Muscle of back (tissue), 13 donors: ENCODE measurements at places on chromosomes 12 and 14. TPM values are rescaled to one million over a fixed set of nuclear protein-coding genes. Genes with fewer than 3 reads are reported as not detected.

Gene ADCY6
- 38.0 TPM for polyA plus RNA-seq

Gene TOMM20L
- polyA plus RNA-seq = 0.60 TPM

Gene SLC5A8
- not detected for polyA plus RNA-seq

Gene NDUFA9
- polyA plus RNA-seq = 75.3 TPM

- peak; percentile 50 for DNase-seq
Observed at GRCh38 chr12:92987846-92988621, 58.9 kb upstream of the EEA1 start.

DNA sequence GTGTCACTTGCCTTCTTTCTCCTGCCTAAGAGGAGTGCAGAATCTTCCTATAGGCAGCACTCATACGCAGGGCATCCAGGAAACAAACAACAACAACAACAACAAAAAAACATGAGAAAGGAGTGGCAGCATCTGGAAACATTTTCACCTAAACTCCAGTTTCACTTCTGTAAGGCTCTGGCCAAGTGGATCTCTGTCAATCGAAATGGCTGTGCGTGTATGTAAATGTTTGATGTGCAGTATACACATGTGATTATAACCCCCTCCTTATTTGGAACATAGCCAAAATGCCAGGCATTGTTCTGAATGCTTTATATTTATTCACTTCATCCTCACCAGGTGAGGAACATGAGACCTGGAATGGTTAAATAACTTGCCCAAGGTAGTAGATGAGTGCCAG, 76.8 kb downstream of the COX16 start:
- no peak for DNase-seq

DNA sequence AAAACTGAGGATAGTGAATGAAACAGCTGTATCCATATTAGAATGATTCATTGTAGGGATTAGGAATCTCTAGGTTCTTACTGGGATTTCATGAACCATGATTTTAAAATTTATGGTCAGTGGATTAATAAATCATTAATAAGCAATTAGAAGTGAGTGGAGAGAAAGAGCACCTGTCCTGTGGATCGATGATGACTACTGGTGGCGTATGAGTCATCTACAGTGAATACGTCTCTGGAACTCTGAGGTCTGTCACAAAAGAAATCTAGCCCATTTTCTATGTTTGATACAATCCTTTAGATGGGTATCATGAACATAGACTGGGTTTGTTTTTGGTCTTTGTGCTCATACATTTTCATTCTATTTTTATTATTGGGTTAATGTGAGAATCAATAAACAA, 77.3 kb upstream of the RTL1 start:
- DNase-seq = no peak

DNA sequence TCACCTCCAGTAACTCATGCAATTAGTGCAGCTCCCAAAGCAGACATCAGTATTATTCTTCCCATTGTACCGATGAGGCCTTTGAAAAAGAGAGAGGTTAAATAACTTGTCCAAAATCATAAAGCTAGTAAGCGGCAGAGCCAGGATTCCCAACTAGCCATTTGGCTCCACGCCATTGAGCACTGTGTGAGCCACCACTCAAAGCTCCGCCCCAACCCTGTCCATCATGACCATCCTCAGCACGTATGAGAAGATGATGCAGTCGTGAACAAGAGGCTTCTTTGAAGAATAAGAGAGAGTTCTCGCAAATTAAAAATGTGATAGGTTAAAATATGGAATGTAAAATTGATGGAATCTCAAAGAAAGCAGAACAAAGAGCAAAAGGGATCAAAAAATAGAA, 14.6 kb downstream of the CLMN start:
- DNase-seq = no peak

GRCh38 chr12:51622564-51622963, 31.5 kb downstream of the SCN8A start:
- DNase-seq = no peak

DNA sequence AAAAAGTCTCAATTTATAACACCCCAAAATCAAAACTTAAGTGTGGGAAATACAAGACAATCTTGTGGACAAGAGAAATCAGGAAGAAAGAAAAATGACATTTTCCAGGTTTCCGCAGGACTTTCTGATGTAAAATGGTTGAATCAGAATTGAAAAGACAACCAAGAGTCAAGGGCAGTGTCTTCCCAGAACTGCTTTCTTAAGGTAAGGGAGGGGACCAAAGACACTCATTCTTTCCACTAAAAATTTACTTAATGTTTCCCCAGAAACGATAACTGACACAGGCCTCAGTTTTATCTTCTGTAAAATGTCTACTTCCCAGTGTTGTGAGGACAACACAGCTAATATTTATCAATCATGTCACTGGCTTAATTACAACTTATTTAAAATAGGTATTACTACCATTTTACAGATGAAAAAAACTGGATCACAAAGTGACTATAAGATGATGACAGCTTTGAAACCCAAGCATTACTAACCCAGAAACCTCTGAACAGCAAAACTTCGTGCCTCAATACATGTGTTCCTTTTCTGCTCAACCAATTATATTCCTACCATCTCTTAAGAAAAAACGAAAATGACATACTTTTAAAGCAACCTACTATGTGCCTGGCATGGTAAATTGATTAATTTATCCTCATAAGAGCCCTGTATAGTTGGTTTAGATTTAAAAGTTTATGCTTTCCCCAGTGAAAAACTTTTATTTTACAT, 4.6 kb downstream of the SINHCAF start:
- no peak for DNase-seq

GRCh38 chr14:64125270-64125669, 168.9 kb downstream of the ESR2 start:
- no peak for DNase-seq

DNA sequence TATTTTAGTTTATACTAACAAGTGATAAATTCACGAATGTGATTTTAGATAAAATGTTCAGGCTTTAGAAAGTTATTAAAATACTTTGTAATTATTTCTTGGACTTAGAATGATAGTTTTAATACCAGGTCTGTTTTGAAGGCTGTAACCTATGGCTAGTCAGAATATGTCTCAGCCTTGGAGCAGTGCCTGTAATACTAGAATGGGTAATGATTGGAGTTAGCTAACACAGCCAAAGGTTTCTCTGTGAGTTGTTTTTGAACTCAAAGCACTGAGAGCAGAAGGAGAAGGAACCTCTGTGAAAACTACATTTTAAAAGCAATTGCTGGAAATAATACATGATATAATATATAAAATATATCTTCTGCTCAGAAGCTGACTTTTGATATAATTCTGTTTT, 110.1 kb downstream of the TMEM117 start:
- no peak for DNase-seq

DNA sequence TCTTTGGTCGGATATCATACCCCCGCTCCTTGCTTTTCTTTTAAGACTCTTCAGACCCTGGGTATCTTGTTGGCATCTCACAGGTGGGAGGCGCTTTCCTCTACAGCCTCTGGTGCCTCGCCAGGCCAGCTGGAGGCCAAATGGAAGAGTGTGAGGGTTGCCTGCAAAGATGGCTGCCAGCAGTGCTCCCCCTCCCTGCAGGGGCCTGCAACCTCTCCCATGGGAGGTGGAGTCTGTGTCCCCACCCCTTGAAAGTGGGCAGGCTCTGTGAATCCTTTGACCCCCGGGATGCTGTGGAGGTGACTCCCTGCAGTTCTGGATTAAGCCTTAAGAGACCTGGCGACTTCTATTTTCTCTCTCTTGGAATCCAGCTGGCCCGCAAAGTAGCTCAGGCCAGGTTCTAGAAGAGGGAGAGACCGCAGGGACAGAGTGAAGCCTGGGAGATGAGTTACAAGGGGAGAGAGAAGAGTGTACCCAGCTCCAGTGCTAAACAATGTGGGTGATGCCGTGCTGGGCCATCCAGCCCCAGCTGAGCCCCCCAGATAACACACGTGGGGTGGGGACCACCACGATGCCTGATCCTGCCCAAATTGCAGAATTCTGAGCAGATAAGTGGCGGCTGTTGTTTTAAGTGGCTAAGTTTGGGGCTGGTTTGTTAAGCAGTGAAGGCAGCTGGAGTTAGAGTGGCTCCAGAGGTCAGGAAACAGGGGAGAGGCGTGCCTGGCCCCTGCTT, 37.9 kb upstream of the NCOR2 start:
- no peak for DNase-seq

- no peak for DNase-seq
Observed at GRCh38 chr12:15497671-15498292, 175.5 kb downstream of the PTPRO start.

DNA sequence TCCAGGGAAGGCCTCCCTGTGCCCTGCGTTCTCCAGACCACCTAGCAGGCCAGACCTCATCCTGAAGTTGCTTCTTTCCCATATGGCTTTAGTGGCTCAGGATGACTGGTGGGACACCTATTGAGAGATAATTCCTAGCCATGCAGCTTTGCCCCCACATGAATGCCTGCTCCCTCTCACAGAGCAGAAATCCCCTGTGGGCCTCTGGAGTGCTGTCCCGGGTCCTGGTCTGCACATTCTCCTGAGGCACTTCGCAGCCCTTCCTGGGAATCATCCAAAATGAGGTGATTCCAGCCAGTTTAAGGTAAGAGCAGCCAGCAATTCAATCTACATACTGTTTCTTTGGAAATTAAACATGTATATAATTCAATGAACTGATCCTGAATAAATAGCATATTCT, 135.9 kb downstream of the GPR65 start:
- no peak for DNase-seq

GRCh38 chr14:34593740-34594375, 36.1 kb downstream of the SNX6 start:
- no peak for DNase-seq

GRCh38 chr12:10361622-10362021, 28.2 kb downstream of the KLRK1 start:
- no peak for DNase-seq

DNA sequence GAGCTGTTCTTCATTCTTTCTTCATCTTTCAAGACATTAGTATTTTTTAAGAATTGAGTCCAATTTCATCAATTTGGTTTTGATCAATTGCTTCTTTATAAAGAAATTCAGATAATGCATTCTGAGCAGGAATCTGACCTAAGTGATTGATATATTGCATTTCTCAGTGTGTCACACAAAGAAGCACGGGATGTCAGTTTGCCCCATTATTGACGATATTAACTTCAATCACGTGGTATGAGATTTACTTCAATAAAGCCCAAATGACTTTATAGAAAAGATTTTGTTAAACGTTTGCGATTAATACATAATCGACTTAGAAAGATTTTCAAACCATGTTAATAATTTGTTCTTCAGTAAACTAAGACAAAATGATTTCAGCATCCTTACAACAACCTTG, 1254.2 kb downstream of the FSCB start:
- DNase-seq = no peak

- DNase-seq = no peak
Observed at GRCh38 chr14:90301122-90301521, 30.6 kb downstream of the NRDE2 start.

- DNase-seq = no peak
Observed at GRCh38 chr14:21267886-21268616, 1.2 kb downstream of the HNRNPC start.

DNA sequence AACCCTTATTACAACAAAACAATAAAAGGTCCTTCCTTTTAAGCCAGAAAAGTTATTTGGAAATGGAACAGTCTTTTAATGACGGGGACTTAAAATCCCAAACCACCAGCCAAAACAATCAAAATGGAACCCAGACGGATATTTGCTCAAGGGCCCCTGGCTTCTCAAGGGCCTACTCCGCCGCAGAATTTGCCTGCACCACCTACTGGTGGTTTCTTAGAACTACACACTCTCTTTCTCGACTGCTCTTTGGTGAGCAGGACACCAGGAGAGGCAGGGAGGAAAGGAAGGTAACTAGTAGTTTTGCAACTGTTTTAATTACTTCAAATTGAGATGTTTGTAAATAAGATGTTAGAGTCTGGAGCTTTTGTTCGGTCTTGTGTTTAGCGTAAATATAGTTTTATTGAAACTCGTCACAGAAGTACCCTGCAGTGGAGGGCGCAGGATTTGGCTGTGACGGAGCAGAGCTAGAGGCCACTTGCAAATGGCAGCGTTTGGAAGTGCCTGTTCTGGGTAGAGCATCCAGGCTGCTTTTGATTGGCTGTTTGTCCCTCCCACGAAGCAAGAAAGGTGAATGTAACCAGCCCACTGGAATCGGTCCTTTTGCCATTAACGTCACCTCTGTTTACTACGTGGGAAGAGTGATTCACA, 238.5 kb downstream of the CACNA1C start:
- no peak for DNase-seq

- no peak for DNase-seq
Observed at GRCh38 chr12:49557187-49557916, 10.6 kb downstream of the MCRS1 start.
